ENCODE measurements at places on chromosomes 6 and 20.

- H3K27ac ChIP-seq = no peak overlapping the region
- no peak for DNase-seq
- no peak overlapping the region for H3K4me3 ChIP-seq
- H3K4me1 ChIP-seq = no peaks in the 10 kb centered on the region
- H3K36me3 ChIP-seq = no peaks in the 10 kb centered on the region
Measured at GRCh38 chr6:38678178-38678760, 24.7 kb downstream of the GLO1 start.

DNA sequence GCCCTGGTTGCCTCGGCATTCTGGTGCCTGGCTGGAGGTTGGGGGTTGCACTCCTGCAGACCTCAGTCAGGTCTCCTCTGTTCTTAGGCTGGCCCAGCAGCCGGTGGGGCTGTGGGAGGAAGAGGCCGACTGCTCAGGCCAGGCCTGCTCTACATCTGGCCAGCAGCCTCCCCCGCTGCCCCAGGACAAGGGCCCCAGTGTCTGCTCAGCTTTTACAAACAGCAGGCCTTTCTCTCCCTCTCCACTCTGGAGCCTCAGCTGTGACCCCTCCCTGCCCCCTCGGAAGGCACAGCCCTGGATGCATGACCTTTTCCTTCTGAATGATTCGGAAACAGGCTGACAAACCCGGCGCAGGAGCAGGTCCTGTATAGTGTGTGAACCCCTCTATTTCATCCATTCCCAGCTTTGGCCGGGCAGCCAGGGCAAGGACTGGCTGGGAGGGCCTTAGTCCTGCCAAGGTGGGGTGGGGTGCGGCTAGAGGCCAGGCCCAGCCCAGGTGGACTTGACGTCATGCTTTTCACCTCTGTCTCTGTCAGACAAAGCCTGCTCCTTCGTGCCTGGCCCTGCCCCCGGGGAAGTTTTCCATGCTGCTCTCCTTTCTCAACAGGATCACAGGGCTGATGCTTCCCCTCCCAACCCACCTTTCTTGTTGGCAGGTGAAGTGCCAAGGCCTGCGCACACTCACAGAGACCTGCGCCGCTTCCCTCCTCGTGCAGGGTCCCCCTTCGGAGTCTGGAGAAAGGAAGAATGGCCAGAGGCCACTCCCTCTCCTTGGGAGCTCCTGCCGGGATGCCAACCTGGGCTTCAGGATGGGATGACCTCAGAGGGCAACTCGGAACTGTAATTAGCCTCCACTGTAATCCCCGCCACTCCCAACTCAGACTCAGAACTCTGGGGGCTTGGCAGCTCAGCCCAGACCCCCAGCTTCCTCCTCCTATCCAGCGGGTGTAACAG, 10.1 kb upstream of the ITPR3 start:
- peak; percentile 64 for DNase-seq
- H3K27me3 ChIP-seq = no peaks in the 10 kb centered on the region
- H3K36me3 ChIP-seq = no peaks in the 10 kb centered on the region
- peaks cover 6% of the 10 kb centered on the region for H3K4me1 ChIP-seq
- no peak overlapping the region for H3K4me3 ChIP-seq
- H3K27ac ChIP-seq = no peak overlapping the region

- no peak for DNase-seq
- no peaks in the 10 kb centered on the region for H3K36me3 ChIP-seq
- H3K4me1 ChIP-seq = no peaks in the 10 kb centered on the region
- no peak overlapping the region for H3K4me3 ChIP-seq
Measured at GRCh38 chr6:36692861-36693702, 4.5 kb upstream of the RAB44 start.

GRCh38 chr6:87784690-87785089, 82.7 kb upstream of the AKIRIN2 start:
- no peaks in the 10 kb centered on the region for H3K27me3 ChIP-seq
- DNase-seq = no peak
- no peak overlapping the region for H3K4me3 ChIP-seq
- no peaks in the 10 kb centered on the region for H3K36me3 ChIP-seq
- no peaks in the 10 kb centered on the region for H3K4me1 ChIP-seq

- no peaks in the 10 kb centered on the region for H3K27me3 ChIP-seq
- no peak overlapping the region for H3K4me3 ChIP-seq
- DNase-seq = no peak
- H3K4me1 ChIP-seq = no peaks in the 10 kb centered on the region
- H3K27ac ChIP-seq = no peak overlapping the region
- no peaks in the 10 kb centered on the region for H3K36me3 ChIP-seq
Measured at GRCh38 chr6:161359618-161359945, 85.7 kb upstream of the AGPAT4 start.

DNA sequence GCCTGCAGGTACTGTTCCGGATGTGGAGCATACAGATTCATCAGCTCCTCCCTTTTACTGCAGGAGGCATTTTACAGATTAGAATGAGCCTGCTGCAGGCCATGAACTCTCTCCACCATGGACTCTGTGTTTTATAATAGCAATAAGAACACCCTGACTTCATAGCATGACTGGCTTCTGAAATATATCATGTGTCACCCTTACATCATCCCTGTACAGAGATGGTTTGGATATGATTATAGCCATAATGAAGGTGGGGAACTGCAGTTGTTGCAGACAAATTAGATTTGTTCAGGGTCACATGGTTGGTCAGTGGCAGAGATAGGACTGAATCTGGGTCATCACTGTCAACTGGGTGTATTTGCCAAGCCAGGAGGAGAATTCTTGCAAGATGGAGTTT, 100.7 kb downstream of the FOXO3 start:
- H3K4me3 ChIP-seq = no peak overlapping the region

DNA sequence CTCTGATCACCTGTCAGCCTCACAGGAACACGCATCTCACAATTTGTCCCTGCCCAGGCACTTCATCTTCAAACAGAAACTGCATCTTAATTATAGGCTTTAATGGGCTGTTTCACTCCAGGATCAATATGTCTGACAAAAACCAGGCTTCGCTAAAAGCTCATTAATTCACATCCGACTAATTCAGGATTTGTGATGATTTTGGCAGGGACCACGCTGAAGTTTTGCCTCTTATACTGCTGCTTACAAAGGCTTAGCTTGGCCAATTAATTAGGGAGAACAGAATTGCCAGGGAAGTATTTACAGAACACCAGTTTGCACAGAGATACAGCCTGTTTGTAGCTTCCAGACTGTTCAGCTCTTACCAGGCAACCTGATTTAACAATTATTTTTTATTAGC, 541.0 kb upstream of the SPTLC3 start:
- H3K4me1 ChIP-seq = no peaks in the 10 kb centered on the region
- no peak for DNase-seq
- H3K4me3 ChIP-seq = no peak overlapping the region
- H3K27ac ChIP-seq = no peak overlapping the region

- peak; percentile 72 for DNase-seq
- H3K27ac ChIP-seq = peak overlapping the region; percentile 75
- H3K36me3 ChIP-seq = no peaks in the 10 kb centered on the region
- H3K27me3 ChIP-seq = no peaks in the 10 kb centered on the region
- H3K4me1 ChIP-seq = peaks cover 5% of the 10 kb centered on the region
Measured at GRCh38 chr20:16607364-16608276, 34.4 kb upstream of the KIF16B start.

DNA sequence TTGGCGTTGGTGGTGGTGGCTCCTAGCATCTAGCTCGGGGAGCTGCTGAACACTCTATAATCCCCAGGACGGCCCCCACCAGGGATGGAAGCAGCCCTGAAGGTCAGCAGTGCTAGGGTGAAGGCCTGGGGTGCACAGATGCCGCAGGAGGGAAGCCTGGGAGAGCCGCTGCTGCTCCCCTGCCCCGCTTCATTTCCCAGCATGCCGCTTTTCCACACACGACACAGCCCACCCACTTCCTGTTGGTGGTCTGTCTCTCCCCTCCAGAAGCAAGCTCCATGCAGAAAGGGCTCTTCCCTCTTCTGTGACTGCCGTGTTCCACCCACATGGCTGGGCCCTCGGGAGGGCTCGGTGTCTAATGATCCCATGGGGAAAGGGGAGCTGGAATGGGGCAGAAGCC, 35.3 kb downstream of the GNAS-AS1 start:
- no peak overlapping the region for H3K27ac ChIP-seq
- H3K36me3 ChIP-seq = no peaks in the 10 kb centered on the region
- no peak overlapping the region for H3K4me3 ChIP-seq
- H3K4me1 ChIP-seq = no peaks in the 10 kb centered on the region
- no peaks in the 10 kb centered on the region for H3K27me3 ChIP-seq

- H3K27me3 ChIP-seq = no peaks in the 10 kb centered on the region
- no peak overlapping the region for H3K27ac ChIP-seq
- peak; percentile 38 for DNase-seq
- H3K36me3 ChIP-seq = no peaks in the 10 kb centered on the region
- H3K4me3 ChIP-seq = no peak overlapping the region
Measured at GRCh38 chr20:25000268-25000801, 7.8 kb upstream of the APMAP start.

DNA sequence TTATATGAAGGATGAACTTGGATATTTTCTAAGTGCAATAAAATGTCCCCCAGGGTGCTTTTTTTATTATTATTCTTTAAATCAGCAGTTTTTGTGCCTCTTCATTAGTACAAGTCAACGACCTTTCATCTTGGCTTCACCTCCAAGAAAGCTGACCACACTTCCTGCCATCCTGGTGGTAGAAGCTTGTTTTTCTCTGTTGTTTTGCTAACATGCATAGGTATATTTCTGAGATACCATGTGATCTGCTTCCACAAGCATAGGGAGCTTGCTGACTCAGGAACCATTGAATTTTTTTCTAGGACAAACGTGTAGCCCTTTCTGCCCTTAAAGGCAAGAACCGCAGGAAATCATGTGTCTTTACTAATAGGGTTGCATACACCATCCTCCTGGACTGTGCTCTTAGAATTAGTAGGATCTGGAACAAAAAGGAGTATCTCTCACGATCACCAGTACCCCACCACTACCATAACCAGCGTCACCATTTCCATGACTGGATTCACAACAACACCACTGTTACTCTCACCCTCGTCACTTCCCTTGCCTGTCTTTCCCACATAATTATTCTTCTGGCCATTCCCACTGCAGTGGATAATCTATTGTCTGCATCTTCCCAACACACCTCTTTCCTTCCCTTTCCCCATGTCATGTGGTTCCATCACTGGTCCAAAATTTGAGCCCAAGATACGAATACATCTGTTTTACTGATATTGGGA, 207.1 kb downstream of the MAFB start:
- H3K4me1 ChIP-seq = no peaks in the 10 kb centered on the region
- H3K4me3 ChIP-seq = no peak overlapping the region
- no peak for DNase-seq
- no peak overlapping the region for H3K27ac ChIP-seq
- no peaks in the 10 kb centered on the region for H3K27me3 ChIP-seq

GRCh38 chr6:43468748-43469681, 8.4 kb upstream of the TJAP1 start:
- DNase-seq = no peak
- no peaks in the 10 kb centered on the region for H3K4me1 ChIP-seq
- no peaks in the 10 kb centered on the region for H3K27me3 ChIP-seq
- no peak overlapping the region for H3K27ac ChIP-seq
- no peak overlapping the region for H3K4me3 ChIP-seq

DNA sequence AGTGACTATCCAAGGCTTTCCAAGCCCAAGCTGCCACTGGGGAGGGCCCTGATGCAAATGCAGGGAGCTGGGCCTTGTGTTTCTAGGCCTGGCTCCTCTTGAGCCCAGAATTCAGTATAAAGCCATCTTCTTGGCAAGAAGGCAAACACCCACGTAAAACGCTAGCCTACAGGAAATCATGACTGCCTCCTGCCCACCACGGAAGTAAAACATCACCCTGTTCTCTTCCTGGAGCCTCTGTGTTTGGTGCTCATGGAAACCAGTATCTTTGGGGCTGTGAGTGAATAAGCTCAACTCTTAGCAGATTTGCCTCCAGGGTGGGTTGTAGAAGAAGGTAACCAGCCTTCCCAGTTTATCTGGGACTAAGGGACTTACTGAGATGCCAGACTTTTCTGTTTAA, 271.0 kb downstream of the ZNF217 start:
- H3K4me1 ChIP-seq = no peaks in the 10 kb centered on the region
- DNase-seq = no peak
- H3K4me3 ChIP-seq = no peak overlapping the region
- no peak overlapping the region for H3K27ac ChIP-seq
- H3K27me3 ChIP-seq = no peaks in the 10 kb centered on the region

- H3K36me3 ChIP-seq = no peaks in the 10 kb centered on the region
- H3K4me3 ChIP-seq = no peak overlapping the region
- H3K27me3 ChIP-seq = no peaks in the 10 kb centered on the region
- H3K4me1 ChIP-seq = no peaks in the 10 kb centered on the region
Measured at GRCh38 chr6:168934660-168935627, 318.7 kb downstream of the THBS2 start.

- no peak overlapping the region for H3K4me3 ChIP-seq
- no peak overlapping the region for H3K27ac ChIP-seq
- no peaks in the 10 kb centered on the region for H3K4me1 ChIP-seq
- no peaks in the 10 kb centered on the region for H3K36me3 ChIP-seq
- no peak for DNase-seq
- H3K27me3 ChIP-seq = no peaks in the 10 kb centered on the region
Measured at GRCh38 chr6:143724876-143725275, 47.1 kb downstream of the PHACTR2 start.

- no peak overlapping the region for H3K4me3 ChIP-seq
- DNase-seq = no peak
Measured at GRCh38 chr20:24359321-24360027, 110.0 kb upstream of the SYNDIG1 start.

- no peak overlapping the region for H3K4me3 ChIP-seq
- no peaks in the 10 kb centered on the region for H3K36me3 ChIP-seq
- no peak for DNase-seq
- no peak overlapping the region for H3K27ac ChIP-seq
Measured at GRCh38 chr6:109490713-109491112, 7.7 kb upstream of the ZBTB24 start.

DNA sequence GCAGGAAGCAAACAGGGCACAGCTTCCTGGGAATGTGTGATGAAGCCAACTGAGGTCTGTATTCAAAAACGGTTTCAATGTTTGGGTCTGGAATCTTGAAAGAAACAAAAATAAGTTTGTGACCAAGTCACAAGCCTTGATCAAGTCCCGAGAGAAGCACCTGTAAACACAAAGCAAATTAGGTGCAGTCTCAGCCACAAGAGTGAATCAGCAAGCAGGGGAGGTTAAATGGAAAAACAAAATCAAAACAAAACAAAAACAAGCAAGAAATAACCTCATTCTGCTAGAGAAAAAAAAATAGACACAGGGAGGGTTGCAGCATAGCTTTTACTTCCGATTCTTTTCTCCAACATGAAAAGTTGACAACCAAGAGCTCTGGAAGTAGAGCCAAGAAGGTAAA, 201.7 kb downstream of the CLIC5 start:
- H3K36me3 ChIP-seq = no peaks in the 10 kb centered on the region
- DNase-seq = no peak
- no peak overlapping the region for H3K27ac ChIP-seq
- no peaks in the 10 kb centered on the region for H3K27me3 ChIP-seq
- no peak overlapping the region for H3K4me3 ChIP-seq
- H3K4me1 ChIP-seq = no peaks in the 10 kb centered on the region

DNA sequence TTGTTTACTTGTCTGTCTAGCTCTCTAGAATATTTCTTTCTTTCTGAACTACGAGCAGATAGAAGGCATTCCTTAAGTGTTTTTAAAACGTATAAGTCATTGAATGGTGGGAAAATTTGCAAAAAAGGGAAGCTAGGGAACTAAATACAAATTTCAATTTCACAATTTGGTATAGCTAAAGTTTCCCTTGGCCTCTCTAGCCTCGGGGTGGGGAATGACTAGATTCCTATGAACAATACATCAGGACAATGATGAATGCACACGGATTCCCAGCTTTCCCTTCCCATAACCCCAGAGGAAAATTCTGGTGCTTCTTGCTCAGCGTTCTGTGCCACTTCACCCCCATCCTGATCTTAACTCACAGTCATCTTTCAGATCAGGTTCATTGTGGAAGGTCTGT, 113.3 kb upstream of the ASF1A start:
- no peaks in the 10 kb centered on the region for H3K27me3 ChIP-seq
- H3K36me3 ChIP-seq = no peaks in the 10 kb centered on the region
- H3K4me3 ChIP-seq = no peak overlapping the region

GRCh38 chr6:29926413-29927274, 15.7 kb upstream of the HLA-A start:
- H3K36me3 ChIP-seq = no peaks in the 10 kb centered on the region
- H3K4me3 ChIP-seq = peak overlapping the region; percentile 68
- H3K27me3 ChIP-seq = no peaks in the 10 kb centered on the region

Measured in colonic mucosa (tissue), 4 donors.